ENCODE measurements at places on chromosomes 6 and 20.

DNA sequence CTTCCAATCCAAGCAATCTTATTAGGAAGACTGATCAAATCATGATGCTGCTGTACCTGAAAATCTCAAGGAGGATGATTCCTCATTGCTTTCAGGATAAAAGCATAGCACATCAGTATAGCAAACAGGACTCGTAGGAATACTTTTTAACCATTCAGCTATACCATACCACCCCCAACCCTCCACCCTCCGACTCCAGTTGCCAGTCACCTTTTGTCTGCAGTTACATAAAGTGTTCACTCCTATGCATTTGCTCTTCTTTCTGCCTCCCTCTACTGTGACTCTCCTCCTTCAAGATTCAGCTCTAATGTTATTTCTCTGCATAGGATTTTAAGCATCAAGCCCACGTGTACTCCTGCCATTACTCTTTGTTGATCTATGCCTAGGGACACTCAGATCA is 124.7 kb upstream of the KCNQ5 start:
- DNase-seq = no peak

- DNase-seq = peak; percentile 84
These were observed 1.0 kb downstream of the NAPB start for GRCh38 chr20:23419995-23420901.

DNA sequence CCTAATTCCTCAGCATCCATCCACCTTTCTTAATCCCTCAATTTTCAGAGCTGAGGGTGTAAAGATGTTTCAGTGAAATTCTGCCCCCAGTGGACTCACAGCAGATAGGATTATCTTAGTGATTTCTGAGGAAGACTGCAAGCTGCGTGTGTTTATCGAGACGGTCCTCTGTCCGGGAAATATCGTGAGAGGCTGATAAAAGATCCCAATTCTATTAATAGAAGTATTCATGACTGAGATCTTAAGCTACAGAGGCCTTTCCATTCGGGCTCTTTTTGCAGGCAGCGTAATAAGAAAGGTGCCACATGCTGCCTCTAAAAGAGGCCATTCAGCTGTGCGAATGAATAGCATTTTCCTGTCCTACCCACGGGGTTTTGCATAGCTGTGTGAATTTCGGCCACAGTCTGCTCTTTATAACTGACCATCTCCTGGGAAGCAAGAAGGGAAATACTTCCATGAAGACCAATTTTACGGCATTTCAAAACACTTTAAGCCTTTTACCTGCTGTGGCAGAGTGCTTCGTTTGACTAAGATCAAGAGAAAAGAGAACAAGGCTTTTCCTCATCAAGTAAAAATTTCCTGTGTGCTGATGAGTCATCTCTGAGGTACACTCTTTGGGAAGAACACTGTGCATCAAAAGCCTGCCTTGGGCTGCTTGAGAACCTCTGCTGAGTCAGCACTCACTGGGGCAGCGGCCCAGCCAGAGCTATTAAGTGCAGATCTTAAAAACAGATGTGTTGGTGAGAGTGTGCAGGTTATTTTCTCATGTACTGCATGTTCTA is 208.8 kb downstream of the ARHGAP18 start:
- DNase-seq = peak; percentile 97

GRCh38 chr20:24823176-24823784 is 125.8 kb upstream of the CST7 start:
- DNase-seq = no peak

- DNase-seq = no peak
These were observed 172.8 kb upstream of the SPTLC3 start for GRCh38 chr20:12835999-12836398.

GRCh38 chr6:128376952-128377503 is 143.4 kb downstream of the PTPRK start:
- no peak for DNase-seq

DNA sequence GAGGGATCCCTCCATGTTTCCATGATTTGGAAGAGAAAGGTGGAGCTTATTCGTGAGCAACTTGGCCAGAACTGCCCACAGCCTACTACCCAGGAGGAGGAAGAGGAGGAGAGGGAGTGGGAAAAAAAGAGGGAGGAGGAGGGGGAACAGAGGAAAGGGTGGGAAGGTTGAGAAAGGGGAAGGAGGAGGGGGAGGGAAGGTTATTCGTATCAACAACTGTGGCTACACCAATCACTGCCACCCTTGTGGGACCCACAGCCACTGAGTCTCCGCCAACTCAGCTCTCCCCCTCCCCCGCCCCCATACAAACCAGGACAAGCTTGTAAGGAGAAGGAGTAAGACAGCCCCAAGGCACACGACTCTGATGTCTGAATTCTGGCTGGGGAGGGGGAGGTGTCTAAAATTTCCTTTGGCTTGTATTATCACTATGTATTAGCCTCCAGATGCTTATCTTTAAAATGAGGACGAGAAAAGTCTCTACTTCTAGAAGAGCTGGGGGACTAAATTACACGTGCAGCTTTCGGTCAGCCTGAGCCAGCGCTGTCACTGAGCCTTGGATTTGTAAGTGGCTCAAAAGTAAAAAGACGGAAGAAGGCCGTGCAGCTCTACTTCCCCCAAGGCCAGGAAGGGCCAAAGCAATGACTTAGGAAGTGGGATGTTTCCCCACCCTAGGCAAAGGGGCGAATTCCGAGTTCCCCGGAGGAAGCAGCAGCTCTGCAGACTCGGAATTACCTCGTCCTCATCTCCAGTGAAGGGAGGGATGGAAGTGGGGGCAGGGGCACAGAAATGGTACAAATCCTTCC is 1.0 kb downstream of the FKBP1A start:
- DNase-seq = peak; percentile 48

GRCh38 chr6:88631830-88632229 is 331.6 kb downstream of the RNGTT start:
- no peak for DNase-seq

- DNase-seq = peak; percentile 72
These were observed 59.7 kb upstream of the TMEM181 start for GRCh38 chr6:158500016-158500735.

GRCh38 chr6:3499603-3500002 is 42.8 kb upstream of the SLC22A23 start:
- no peak for DNase-seq
